Activated CD8-positive, alpha-beta memory T cell treated with anti-CD3 and anti-CD28 coated beads for 1 hour (primary cell): ENCODE measurements at places on chromosomes 3 and 15.

DNA sequence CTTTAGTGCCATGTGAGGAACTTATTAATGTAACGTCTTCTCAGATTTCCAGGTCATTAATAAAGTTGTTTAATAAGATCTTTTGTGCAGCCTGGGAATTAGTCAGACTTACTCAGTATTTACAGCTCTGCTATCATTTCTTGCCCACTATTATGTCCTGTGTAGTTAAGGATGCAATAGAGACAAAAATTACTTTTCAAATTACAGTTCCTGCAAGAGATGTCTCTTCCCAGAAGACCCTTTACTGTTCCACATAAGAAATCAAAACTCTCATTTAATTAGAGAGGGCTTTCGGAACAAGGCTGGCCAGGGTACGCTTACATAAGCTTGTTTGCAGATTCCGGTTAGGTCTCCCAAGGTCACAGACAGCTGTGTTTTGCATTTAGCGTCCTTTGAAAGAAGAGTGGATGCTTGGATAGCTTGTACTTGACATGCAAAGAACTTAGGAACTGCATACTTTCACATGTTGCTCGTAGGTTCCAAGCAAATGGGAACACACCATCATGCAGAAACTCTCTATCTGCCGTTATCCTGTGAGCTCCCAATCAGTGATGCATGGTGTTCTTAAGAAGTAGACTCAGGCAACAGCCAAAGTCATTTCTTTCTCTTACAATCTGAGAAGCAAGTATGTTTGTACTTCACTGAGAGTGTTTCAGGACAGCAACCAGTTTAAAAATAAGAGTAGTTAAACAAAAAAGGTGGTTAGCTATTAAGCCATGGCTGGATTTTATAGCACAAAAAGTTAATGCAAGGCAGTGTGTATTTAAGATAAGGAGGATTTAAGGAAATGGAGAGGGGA lies 37.4 kb downstream of the FILIP1L start:
- DNase-seq = no peak

DNA sequence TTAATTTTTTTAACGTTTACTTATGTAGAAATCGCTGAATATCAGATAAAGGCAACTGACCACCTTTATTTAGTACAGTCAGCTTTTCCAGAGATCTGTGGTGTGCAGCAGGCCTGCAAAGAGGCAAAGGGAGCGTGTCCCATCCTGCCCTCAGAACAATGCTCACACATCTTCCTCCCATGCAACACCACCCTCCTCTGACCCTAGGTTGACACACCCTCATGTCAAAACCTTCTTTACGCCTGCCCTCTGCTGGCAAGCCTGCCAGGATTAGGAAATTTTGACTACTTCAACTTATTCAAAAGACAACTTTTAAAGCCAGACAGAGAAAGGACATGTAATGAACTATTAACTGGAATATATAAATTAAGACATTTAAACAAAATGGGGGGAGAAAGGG lies 513.7 kb downstream of the FOXP1 start:
- DNase-seq = no peak

GRCh38 chr15:85011160-85011571 lies 29.5 kb downstream of the PDE8A start:
- no peak for DNase-seq

- no peak for DNase-seq
Measured at GRCh38 chr3:56772952-56773938, 28.5 kb downstream of the ARHGEF3 start.
